ENCODE measurements at places on chromosomes 4 and X.

GRCh38 chrX:74505437-74505836 is 84.1 kb downstream of the SLC16A2 start:
- no peak for DNase-seq

- no peak for DNase-seq
Measured at GRCh38 chrX:148905400-148905799, 405.0 kb downstream of the AFF2 start.

GRCh38 chrX:15136795-15137194 is 133.1 kb downstream of the ASB9 start:
- DNase-seq: no peak

DNA sequence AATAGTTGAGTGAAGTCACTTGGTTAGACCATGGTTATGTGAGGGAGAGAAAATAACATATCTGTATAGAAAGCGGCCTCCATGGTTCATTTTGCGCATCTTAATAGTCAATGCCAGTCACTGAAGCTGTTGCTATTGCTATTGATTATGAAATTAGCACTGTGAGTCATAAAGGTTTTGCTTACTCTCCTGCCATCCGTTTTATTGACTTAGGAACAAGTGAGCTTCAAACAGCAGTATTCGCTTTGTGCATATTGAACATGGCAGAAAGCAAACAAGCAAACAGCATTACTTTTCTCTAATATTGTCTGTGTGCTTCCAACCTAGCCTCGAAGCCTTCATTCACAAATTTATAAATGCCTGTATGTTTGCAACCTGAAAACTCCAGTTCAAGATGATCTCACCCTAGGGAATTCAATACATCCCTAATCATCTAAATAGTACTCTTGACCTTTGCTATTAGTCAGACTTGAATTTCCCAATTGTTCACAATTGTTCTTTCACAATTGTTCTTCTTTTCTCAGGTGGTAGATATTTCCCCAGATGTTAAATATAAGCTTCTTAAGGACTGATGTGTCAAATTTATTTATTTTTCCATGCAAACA is 55.9 kb upstream of the GABRA2 start:
- no peak for DNase-seq

DNA sequence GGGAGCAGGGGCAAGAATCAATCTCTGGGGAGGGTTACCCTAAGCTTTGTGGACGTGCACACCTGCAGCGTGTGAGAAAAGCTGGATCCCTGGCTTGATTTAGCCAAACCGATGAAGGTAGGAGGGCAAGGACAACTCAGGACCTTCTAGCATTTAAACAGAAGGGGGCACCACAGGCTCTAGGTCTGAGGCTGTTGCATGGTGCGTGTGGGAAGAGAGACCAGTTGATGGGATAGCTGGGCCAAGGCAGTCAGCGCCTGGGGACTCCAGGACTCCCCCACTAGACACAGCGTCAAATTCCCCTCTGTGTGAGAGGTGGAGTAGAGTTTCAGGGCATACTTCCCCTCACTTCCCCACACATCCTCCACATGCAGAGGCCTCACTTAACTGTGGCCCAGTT is 4.3 kb downstream of the GABRQ start:
- peak; percentile 0 for DNase-seq

GRCh38 chrX:22748093-22748999 is 251.4 kb upstream of the DDX53 start:
- peak; percentile 24 for DNase-seq

DNA sequence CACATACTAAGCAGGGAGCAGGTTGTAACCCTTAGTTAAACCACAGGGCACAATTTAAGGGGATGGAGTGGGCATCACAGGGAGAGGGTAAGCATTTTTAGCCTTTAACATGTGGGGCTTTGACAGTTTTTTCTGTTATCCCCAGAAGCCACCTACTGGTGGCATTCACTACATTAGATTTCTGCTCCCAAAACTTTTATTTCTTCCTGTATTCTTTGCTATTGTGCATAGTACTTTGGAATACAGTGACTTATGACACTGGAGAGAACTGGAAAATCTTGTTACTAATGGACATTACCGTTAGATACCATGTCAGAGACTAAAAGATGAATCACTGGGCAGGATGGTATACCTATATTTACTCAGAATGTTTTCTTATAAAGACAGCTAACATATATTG is 7.3 kb downstream of the TRIM75 start:
- peak; percentile 28 for DNase-seq

- DNase-seq: no peak
Measured at GRCh38 chr4:107736037-107736436, 16.0 kb upstream of the PAPSS1 start.

- DNase-seq: no peak
Measured at GRCh38 chr4:139630991-139631390, 34.6 kb upstream of the MGST2 start.

GRCh38 chr4:142818031-142818430 is 28.1 kb downstream of the INPP4B start:
- peak; percentile 13 for DNase-seq

DNA sequence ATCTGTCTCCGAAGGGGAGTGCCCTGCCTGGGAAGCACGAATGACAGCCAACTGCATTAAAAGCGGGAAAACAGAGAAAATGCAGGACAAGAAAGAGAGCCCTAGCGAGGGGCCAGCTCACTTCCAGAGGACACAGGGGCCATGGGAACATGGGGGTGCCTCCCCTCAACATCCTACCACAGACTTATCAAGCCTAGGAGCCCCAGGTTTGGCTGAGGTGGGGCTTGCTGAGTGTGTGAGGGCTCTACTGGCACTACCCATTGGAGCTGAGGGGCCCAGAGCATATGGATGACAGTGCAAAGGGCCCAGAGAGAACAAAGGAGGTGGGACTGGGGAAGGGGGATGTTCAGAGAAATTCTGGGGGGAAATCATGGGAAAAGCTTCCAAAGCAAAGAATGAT is 101.8 kb downstream of the PJA1 start:
- DNase-seq: no peak

DNA sequence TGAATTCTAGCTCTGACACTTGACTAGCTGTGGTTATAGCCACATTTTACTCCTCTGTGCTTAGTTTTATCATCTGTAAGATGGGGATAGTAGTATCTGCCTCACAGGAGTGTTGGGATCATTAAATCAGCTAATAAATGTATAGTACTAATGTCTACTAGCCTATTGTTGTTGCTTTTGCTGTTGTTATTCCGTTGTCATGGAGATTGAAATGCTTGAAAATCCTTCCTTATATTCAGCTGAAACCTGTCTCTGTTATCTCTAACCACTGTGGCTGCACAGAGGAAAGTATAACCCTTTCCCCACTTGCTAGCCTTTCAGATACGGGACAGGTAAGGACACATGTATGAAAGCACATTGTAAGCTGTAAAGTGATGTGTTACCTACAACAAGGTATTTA is 33.9 kb downstream of the CLCN5 start:
- no peak for DNase-seq

DNA sequence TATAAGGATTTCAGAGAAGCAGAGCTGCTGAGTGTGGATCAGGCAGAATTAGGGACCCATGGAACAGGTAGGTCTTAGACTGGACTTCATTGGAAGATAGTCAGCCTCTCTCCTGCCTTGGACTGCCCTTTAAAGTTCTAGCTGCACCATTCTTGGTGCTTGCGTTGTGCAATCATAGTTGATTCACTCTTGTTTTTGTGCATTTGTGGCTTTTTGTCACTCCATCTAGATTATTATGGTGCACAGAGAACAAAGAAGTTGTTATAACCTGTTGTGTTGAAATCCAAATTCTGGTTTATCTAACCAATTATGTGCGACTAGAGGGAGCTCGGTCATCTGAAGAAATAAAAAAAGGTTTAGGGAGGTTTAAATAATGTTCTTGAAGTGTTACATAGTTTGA is 59.3 kb downstream of the JADE1 start:
- DNase-seq: no peak

GRCh38 chr4:151690876-151691275 is 69.9 kb downstream of the GATB start:
- DNase-seq: no peak

GRCh38 chr4:183436417-183436816 is 8.0 kb upstream of the CDKN2AIP start:
- DNase-seq: no peak

DNA sequence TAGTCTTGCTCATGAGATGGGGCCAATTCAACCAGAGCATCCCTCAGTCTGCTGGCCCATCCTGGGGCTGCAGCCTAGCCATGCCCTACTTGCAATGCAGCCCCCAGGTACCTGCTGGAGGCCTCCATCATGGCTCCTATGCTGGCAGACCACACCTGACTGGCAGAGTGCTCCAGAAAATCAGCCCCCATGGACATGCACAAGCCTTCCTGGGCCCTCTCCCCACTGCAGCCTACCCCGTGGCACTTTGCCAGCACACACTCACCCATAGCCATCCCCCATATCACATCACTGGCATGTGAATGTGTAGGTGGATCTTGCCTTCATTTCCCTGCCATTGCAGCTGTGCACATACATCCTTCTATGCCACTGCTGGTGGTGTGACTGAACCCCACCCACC is 381.8 kb downstream of the UBE2NL start:
- no peak for DNase-seq

GRCh38 chr4:7947927-7948326 is 8.3 kb upstream of the AFAP1 start:
- no peak for DNase-seq

DNA sequence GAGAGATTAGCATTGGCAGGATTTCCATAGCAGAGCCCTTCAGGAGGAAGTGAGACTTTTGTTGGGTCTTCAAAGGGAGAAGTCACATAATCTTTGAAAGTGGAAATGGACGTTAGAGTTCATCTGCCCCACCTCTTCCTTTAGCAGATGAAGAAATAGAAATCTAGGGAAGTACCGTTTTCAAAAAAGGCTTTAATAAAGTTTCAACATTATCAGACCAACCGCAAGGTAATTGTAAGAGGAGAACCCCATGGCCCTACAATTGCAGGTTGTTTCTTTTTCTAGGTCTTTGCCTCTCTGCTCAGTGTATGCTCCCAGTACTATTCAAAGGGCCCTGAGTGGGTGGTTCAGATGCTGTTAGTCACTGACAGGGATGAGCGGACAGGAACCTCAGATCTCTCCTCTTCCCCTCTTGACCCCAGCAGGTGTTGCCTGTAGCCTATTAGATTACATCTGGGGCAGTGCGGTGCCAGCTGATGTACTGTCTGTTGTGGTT is 48.6 kb upstream of the AP1S2 start:
- DNase-seq: no peak

- DNase-seq: no peak
Measured at GRCh38 chr4:145131848-145132247, 33.7 kb downstream of the ABCE1 start.

GRCh38 chr4:77025643-77026321 is 50.0 kb downstream of the CCNI start:
- DNase-seq: no peak

DNA sequence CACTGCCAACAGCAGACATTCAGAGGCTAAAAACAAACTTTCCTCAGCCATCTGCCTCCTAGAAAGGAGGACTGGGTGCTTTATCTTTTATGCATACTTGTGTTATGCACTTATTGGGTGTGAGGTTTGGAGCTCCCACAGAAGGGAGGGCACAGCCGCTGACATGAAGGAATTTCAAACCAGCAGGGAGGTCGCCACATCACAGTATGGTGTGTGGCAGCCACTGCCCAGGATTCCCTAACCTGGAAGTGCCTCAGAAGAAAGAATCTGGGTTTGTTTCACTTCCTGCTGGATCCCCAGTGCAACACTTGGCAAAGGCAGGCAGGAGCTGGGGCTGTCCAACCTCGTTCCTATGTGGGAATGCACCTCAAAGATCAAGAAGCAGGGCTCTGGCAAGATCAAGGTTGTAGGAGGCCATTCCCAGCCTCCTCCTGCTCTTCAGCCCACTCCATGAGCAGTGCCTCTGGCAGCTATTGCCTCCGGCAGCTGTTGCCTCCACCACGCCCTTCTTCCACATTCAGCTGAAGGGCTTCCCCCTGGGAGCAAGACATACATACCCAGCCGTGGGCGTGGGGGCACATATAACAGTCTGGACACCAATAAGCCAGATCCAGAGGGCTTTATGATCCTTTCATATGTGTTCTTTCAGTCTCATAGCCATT is 109.0 kb upstream of the MAMLD1 start:
- no peak for DNase-seq

- no peak for DNase-seq
Measured at GRCh38 chrX:10198254-10198653, 41.5 kb downstream of the CLCN4 start.
